ENCODE measurements at places on chromosomes 2 and 18.

- no peak for DNase-seq
Observed at GRCh38 chr2:120583851-120584570, 151.7 kb upstream of the GLI2 start.

DNA sequence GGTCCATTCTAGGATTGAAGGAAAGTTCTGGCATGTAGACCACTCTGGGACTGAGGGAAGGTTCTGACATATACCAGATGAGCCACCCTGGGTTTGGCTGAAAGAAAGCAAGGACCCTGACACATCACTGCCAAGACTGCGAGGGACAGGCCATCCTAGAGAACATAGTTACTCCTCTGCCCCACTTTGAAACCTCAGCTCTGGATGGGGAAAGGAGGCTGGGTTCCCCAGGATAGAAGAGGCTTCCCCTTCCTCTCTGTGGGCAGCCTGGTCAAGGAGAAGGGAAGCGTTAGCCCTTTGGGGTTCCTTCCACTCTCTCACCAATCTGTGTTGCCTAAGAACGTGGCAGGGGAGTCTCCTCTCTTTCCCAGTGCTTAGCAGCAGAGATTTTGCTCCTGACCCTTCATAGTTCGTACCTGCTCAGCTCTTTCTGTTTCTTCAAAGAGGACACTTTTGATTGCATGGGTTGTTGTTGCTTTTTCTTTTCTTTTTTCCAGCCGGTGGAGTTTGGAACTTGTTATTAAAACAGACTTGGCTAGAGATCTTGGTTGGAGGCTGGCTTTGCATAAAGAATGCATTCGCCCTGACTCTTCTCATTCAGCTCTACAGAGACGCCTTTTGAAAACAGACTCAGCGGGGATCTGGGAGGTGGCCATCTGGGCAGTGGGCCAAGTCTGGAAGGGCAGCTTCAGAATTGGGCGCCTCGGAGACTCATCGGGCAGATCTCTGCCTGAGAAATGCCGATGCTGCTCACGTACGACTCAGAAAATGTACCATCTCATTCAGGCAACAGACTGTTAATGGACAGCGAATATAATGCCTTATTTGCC is 166.1 kb downstream of the CLIP4 start:
- DNase-seq: peak; percentile 60

- no peak for DNase-seq
Observed at GRCh38 chr2:86610871-86611270, 12.8 kb downstream of the RNF103 start.

GRCh38 chr2:240387669-240388358 is 47.6 kb upstream of the GPC1 start:
- DNase-seq: peak; percentile 72

Measured in mammary epithelial cell (primary cell).